Mesothelial cell of epicardium (in vitro differentiated cells): ENCODE measurements at places on chromosomes 4 and X.

GRCh38 chr4:107791902-107792301 is 32.8 kb upstream of the SGMS2 start:
- no peak for DNase-seq
- H3K4me3 ChIP-seq, result no peak overlapping the region

DNA sequence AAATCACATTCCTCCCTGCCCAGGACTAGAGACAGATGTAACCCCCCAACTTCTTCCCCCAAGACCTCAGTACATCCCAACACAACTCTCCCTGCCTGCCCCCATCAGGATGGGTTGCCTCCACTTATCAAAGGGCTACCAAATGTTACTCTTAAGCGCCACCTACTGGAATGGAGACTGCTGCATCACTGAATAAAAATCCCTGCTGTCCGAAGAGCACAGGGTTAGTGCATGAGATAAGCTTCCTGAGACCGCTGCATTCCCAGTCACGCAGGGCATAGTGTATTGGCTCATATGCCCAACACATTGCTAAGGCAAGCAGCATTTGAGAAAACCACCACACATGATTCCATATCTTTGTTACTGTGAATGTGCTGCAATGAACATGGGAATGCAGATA is 544.5 kb downstream of the PPP4R3C start:
- no peak for DNase-seq
- H3K27me3 ChIP-seq, result no peaks in the 10 kb centered on the region
- no peaks in the 10 kb centered on the region for H3K4me1 ChIP-seq
- H3K4me3 ChIP-seq, result no peak overlapping the region

DNA sequence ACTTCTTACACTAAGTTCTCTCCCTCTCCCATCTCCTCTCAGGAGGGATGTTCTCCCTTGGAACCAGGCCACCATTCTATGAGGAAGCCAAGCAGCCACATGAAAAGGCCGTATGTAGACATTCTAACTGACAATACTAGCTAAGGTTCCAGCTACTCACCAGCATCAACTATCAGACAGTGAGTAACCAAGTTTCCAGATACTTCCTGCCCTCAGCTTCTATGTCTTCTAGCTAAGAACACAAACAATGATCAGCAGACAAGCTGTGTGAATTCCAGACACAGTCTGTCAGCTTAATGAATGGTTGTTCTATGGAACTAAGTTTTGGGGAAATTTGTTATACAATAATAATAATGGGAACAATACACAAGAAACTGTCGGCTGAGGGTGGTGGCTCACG is 50.8 kb downstream of the SMIM14 start:
- H3K4me1 ChIP-seq, result no peaks in the 10 kb centered on the region
- H3K27me3 ChIP-seq, result no peaks in the 10 kb centered on the region
- H3K36me3 ChIP-seq, result peaks cover 2% of the 10 kb centered on the region
- H3K27ac ChIP-seq, result no peak overlapping the region
- no peak for DNase-seq

DNA sequence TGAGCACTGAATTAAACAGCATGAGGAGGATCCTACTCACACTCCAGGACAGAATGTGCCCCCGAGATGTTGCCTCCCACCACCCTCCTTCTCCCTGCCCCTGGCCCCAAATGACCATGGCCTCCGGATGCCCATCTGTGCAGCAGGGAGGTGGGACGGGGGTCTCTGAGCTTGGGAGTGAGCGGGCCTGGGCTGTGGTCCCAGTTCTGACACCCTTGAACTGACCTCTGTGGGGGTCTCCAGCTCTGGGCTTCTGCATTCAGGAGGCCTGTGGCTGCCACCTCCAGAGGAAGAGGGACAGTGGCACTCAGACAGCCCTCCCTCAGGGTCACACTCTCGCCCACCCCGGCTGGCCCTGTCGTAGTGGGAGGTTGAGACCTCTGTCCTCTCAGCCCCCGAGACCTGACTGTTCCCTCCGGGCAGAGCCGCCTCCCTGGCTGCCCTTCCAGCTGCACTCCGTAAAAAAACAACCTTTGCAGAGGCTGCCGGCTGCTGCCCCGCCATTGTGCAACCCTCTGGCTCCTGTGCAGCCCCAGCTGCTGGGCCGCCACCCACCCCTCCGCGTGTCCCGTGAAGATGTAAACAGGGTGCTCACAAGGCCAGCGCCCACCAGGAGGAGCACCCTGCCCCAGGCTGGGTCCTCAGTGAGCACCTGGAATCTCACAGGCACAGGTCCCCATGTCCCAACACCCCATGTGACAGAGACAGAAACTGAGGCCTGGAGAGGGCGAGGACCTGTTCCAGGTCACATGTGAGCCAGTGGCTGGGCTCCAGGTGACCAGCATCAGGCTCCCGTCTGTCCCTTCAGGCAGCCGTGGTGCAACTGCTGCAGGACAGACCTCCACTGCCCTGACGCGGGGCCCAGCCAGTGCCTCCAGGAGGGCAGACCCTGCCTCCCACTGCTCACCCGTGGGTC is 39.6 kb downstream of the HTRA3 start:
- H3K36me3 ChIP-seq, result peaks cover 3% of the 10 kb centered on the region
- DNase-seq, result no peak
- peaks cover 4% of the 10 kb centered on the region for H3K4me1 ChIP-seq

DNA sequence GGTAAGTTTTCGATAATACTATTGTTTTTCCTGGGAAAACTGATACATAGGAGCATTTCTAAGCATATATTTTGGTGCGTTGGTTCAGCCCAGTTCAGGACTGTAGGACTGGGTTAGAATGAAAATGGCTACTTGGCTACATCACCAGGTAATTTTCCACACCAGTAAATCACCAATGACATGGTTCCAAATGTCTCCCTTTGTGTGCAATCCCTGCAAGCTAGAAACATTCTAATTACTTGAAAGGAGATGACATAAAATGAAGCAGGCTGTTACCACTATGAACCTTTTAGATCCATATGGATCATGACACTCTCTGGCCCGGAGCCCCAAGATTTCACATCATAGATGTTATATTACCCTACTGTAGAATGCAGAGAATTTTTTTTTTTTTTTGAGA is 577.4 kb upstream of the FTHL17 start:
- no peak overlapping the region for H3K4me3 ChIP-seq
- H3K36me3 ChIP-seq, result no peaks in the 10 kb centered on the region
- H3K27ac ChIP-seq, result no peak overlapping the region
- no peaks in the 10 kb centered on the region for H3K27me3 ChIP-seq
- H3K4me1 ChIP-seq, result no peaks in the 10 kb centered on the region

DNA sequence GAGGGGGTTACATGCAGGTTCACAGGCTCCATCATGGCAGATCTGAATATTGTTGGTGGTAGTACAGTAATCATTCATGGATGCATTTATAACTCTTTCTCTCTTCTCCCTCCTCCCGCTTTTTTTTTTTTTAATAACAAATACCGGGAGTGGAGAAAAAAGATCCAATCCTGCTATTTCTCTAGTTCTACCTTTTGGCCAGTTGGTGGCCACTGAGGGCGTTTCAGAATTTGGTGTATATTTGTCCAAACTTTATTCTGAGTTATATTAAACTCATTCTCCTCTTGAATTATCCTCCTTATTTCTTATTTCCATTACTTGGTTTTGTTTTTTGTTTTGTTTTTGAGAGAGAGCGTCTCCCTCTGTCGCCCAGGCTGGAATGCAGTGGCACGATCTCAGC is 74.8 kb downstream of the HMGB2 start:
- no peak overlapping the region for H3K4me3 ChIP-seq
- H3K36me3 ChIP-seq, result no peaks in the 10 kb centered on the region
- H3K27me3 ChIP-seq, result no peaks in the 10 kb centered on the region
- H3K27ac ChIP-seq, result no peak overlapping the region
- no peak for DNase-seq

DNA sequence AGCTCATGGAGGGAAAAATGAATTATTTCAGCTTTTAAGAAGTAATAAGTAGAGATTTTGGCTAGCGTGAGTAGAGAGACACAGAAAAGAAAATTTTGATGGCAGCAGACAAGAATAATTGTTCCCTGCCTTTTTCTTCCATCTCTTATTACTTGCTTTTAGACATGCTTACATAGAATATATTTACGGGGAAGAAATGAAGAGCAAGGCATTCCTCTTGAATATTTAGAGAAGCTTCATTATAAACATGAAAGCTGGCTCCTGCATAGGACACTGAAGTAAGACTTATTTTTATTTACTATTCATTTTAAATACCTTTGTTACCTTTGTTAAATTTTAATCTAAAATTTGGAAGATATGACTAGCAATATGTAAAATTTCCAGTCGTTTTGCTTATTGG is 32.2 kb downstream of the DCK start:
- H3K27ac ChIP-seq, result peak overlapping the region; percentile 54
- H3K4me3 ChIP-seq, result no peak overlapping the region
- no peaks in the 10 kb centered on the region for H3K27me3 ChIP-seq
- DNase-seq, result no peak
- H3K4me1 ChIP-seq, result peaks cover 14% of the 10 kb centered on the region

DNA sequence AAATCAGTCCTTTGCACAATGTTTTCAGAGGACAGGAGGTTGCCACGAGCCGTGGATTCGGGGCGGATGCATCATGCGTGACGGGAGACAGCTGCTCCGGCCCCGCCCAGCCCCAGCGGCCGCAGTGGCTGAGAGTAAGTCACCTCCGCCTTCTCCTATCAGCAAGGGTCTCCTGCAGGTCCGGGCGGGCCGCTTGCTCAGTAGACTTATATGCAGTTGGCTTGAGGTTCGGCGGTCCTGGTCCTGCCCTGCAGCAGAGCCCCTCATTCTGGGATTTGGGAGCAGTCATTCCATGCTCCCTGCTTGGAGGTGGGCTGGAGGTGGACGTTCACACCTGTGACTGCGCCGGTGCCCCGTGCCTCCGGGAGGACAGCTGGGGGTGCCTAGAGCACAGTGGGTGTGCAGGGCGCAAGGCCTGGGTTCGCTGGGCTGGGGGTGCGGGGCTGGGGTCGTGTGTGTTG is 86.3 kb upstream of the ADRA2C start:
- no peaks in the 10 kb centered on the region for H3K36me3 ChIP-seq
- no peaks in the 10 kb centered on the region for H3K4me1 ChIP-seq
- H3K27me3 ChIP-seq, result peaks cover 71% of the 10 kb centered on the region
- no peak overlapping the region for H3K27ac ChIP-seq
- peak; percentile 16 for DNase-seq

DNA sequence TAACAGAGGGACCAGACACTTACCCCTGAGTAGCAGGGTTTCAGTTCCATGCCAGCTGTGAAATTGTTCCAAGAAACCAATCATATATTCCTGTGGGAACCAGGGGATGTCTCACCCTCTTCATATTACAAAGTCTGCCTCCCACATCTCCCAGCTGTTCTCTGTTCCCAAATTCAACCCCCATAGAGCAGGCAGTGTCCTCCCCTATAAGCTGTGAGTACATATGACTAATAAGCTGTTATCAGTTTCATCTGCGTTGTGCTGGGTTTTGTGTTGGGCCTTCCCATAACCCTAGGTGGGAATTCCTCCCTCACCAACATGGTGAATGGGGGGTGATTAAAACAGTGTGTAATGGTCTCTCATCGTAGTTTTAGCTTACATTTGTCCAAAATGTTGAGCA is 41.0 kb downstream of the CEP44 start:
- no peaks in the 10 kb centered on the region for H3K36me3 ChIP-seq
- peaks cover 28% of the 10 kb centered on the region for H3K4me1 ChIP-seq
- no peak for DNase-seq
- H3K27me3 ChIP-seq, result no peaks in the 10 kb centered on the region

DNA sequence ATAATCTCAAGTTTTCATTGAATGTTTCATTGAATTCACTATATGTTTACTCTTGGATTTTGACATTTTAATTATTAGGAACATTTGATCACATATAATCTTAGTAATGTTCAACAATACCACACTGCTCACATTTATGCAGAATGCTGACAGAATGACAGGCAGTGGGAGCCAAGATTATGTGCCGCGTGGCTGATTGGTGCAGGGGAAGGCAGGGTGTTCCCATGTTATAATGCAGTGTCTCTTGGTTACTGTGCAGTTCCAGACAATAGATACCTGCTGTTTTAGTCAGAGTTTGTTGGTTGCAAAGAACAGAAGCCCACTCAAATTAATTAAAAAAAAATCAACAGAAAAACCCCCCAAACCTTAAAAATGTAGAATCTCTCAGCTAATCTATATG is 33.0 kb downstream of the FHIP1A start:
- no peak overlapping the region for H3K4me3 ChIP-seq
- H3K36me3 ChIP-seq, result no peaks in the 10 kb centered on the region
- no peaks in the 10 kb centered on the region for H3K27me3 ChIP-seq
- H3K27ac ChIP-seq, result no peak overlapping the region
- H3K4me1 ChIP-seq, result no peaks in the 10 kb centered on the region
- no peak for DNase-seq

DNA sequence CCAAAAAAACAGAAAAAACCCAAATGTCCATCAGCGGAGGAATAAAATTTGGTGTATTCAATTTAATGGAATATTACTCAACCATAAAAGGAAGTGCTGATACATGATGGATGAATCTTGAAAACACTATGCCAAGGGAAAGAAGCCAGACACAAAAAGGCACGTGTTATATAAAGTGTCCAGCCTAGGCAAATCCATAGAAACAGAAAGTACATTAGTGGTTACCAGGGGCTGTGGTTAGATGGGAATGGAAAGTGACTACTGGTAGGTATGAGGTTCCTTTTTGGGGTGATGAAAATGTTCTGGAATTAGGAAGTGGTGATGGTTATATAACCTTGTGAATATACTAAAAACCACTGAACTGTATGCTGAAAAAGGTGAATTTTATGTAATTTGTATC is 3.5 kb upstream of the CDKL2 start:
- H3K36me3 ChIP-seq, result peaks cover under 1% of the 10 kb centered on the region
- no peak overlapping the region for H3K27ac ChIP-seq
- H3K27me3 ChIP-seq, result no peaks in the 10 kb centered on the region
- H3K4me1 ChIP-seq, result peaks cover 19% of the 10 kb centered on the region
- no peak overlapping the region for H3K4me3 ChIP-seq
- no peak for DNase-seq

DNA sequence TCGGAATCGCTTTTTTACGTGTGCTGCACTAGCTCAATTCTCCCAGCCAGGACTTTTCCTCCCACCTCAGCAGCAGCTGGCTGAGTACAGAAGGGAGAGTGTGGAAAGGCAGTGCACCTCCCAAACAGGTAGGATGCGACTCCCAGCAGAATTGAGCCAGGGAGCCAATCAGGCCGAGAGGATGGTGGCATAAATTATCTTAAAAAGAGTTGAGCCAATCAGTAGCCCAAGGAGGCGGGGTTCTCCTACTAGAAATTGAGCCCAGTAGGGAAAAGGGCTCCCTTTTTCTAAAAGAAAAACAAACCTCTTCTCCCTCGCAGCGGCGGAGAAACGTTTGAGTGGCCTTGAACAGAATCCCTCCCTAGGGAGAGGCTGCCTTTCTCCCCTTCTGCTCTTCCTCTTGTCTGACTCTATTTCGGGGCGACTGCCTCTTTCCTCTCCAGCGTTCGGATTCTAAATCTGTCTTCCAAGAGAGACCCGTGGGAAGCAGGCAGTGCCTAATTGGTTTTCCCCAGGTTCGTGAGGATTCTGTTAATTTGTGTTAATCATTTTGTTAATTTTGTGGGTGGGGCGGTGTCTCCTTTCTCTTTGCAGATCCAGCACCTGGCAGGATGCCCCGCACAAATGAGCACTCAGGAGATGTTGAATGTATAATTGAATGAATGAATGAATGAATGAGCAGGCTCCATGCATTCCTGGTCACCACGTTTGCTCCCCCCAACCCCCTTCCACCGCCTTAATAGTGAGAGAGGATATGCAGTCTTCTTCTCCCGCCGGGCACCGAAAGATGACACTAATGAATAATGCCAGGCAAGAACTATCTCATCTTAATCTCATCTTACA is at the start of gene GABRG1:
GABRG1 (minus strand) TSS at position 142 of the 843 bp plus-strand sequence; CDS start at position 1, 141 bp downstream.
- H3K27me3 ChIP-seq, result peaks cover 69% of the 10 kb centered on the region
- peak within 1 kb of the TSS; percentile 40 for H3K4me3 ChIP-seq
- peaks cover 7% of the 10 kb centered on the region for H3K4me1 ChIP-seq
- DNase-seq, result no peak
- H3K36me3 ChIP-seq, result no peaks in the 10 kb centered on the region
